ENCODE measurements at places on chromosomes 3 and 15.

- DNase-seq = no peak
Measured at GRCh38 chr15:25971053-25971452, 107.9 kb upstream of the ATP10A start.

- no peak for DNase-seq
Measured at GRCh38 chr3:106488331-106488730, 619.5 kb upstream of the CBLB start.

DNA sequence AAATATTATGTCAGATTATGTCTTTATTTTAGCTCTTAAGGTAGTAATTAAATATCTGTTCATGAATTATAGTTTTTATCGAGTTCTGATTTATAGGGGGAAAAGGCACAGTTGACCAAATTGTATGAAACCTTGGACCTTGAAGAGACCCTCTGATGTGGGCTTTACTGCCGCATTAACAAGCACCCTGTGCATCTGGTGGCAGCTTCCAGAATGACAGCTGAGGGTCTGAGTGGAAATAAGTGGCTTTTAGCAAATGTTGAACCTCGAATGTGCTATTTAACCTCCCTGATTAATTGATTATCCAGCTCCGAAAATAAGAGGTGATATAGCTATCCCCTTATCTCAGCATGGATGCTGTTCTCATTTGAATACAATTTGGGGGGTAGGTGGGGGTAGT lies 87.0 kb downstream of the TMEM108 start:
- no peak for DNase-seq

- DNase-seq = no peak
Measured at GRCh38 chr3:17942856-17943255, 200.4 kb upstream of the TBC1D5 start.

- DNase-seq = no peak
Measured at GRCh38 chr3:186815435-186815834, 9.2 kb upstream of the RFC4 start.

DNA sequence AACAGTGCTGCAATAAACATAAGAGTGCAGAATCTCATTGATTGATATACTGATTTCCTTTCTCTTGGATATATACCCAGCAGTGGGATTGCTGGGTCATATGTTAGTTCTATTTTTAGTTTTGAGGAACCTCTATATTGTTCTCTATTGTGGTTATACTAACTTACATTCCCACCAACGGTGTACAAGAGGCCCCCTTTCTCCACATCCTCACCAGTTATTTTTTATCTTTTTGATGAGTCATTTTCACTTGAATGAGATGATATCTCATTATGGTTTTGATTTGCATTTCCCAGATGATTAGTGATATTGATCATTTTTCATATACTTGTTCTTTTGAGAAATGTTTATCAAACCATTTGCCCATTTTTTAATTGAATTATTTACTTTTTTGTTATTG lies 12.4 kb upstream of the IREB2 start:
- no peak for DNase-seq

DNA sequence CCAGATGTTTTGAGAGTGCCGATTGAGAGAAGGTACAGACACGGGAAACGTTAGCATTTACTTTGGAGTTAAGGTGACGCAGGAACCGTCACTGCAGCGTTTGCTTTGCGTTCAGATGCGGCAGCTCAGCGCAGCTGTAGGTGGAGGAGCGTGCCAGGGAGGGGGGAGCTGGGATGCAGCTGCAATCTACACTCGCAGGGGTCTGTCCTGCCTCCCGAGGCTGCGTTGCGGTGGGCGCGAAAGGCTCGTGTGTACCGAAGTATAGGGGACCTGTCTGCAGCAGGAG lies 425 bp upstream of the FYTTD1 start:
- peak; percentile 70 for DNase-seq

GRCh38 chr15:62964251-62964650 lies 78.3 kb upstream of the TPM1 start:
- DNase-seq = no peak

- peak; percentile 5 for DNase-seq
Measured at GRCh38 chr3:193851941-193852674, 259.1 kb downstream of the OPA1 start.

DNA sequence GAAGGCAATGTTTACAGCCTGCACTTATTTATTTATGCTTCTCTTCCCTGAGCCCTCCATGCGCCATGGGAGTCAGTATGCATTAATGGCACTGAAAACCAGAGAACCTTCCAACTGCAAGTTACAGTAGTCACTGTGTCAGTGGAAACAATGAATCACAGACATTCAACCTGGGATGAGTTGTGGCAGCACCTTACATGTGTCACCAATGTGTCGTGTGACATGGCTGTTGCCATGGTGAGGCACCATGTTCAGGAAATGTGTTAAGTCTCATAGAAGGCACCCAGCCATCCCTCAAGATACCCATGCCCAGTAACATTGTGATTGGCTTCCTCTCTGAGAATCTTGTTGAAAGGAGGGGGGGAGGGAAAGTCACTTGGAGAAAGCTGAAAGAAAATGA lies 105.0 kb downstream of the FOXP1 start:
- no peak for DNase-seq
